ENCODE measurements at places on chromosomes 3 and 15.

GRCh38 chr3:195012571-195012970 lies 258.4 kb downstream of the XXYLT1 start:
- peak; percentile 16 for DNase-seq

DNA sequence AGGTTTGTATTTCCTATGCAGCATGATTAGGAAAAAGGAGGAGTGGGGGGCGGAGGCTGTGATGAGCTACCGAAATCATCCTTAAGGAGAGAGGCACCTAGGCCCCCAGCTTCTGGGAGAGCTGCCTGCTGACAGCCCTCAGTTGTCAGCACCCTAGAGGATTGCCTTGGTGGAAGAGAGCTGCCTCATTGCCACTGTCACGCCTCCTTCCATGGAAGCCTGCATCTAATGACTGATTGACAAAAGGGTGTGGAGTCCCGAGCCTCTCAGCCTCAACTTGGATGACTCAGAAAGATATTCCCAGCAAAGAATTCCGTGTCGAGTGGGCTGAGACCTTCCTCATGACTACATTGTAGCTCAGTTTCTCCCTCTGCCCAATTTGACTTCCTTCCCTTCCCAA lies 320.4 kb upstream of the PROK2 start:
- no peak for DNase-seq

DNA sequence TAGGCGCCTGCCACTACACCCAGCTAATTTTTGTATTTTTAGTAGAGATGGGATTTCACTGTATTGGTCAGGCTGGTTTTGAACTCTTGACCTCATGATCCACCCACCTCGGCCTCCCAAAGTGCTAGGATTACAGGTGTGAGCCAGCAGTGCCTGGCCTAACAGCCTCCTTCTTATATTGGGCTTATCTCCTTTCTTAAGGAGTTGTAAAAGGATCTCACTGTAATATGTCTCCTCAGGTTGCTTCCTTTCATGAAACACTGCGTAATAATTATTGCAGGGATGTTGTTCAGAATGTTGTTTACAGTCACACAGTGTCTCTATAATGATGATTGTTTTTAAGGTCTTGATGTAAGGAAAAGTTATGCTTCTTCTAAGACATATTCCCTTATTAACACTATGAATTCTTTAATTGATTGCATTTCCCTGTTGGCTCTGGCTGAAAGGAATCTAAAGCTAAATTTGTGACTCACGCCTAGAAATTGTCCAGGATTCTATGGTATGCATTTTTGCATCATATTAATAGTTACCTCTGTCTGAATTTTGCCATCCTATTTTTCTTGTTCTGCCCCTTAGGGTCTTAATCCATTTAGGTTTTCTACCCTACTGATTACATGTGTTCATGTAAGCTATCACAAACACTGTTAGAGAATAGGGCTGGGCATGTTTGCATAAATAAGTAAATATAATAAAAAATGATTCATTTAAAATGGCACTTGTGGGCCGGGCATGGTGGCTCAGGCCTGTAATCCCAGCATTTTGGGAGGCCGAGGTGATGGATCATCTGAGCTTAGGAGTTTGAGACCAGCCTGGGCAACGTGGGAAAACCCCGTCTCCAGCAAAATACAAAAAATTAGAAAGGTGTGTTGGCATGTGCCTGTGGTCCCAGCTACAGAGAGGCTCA lies 24.5 kb upstream of the RNF111 start:
- DNase-seq: no peak

DNA sequence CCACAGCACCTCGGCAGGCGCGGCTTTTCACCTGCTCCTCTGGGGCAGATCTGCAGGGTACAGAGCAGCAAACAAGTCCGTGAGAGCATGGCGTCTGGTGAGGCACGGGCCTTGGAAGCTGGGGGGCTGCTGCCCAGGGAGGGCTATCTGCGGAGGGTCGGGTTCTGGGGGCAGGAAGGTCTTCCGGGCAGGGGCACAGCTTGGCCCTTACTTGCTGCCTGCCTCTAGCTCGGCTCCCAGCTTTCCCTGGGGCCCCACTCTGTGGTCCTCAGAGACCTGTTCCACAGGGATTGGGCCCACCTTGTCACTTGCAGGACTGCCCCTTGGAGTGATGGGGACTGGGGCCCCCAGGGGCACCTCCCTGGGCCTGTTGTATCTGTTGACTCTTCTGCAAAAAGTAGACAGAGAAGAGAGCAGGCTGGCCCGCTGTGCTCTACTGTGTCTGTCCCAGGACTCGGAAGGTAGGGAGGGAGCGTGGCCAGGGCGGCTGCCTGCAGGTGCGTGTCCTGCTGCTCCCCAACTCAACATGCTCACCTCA lies 84.1 kb downstream of the TBC1D2B start:
- no peak for DNase-seq

DNA sequence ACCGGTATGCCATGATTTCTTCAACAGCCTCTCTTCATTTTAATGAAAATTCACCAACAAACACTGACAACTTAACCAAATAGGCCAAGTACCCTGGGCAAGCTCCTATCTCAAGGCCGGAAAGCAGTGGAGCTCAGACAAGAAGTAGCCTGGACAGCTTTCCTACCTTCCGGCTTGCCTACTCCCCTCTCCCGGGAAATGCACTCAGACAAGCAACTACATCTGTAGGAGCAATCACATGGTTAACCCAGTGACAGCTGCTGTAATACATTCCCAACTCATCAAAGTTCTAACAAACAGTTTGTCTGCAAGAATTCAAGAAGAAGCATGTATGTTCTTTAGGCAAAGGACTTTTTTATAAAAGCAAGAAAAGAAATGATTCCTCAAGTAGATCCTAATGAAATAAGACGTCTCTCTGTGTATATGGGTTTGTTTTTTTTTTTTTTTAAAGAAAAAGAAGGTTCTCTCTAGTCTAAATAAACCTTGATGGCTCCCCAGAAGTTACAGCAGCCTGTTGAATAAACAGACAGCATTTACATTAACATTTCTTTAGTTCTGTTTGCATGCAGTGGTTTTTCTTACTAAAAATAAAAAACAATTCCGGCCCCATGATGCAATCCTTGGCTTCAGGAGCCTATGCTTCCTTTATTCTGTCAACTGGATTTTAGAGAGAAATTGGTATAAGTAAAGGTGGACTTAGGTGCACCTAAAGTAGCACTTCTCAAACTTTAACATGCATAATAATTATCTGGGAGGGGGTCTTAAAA lies 278.7 kb downstream of the NEK10 start:
- no peak for DNase-seq

DNA sequence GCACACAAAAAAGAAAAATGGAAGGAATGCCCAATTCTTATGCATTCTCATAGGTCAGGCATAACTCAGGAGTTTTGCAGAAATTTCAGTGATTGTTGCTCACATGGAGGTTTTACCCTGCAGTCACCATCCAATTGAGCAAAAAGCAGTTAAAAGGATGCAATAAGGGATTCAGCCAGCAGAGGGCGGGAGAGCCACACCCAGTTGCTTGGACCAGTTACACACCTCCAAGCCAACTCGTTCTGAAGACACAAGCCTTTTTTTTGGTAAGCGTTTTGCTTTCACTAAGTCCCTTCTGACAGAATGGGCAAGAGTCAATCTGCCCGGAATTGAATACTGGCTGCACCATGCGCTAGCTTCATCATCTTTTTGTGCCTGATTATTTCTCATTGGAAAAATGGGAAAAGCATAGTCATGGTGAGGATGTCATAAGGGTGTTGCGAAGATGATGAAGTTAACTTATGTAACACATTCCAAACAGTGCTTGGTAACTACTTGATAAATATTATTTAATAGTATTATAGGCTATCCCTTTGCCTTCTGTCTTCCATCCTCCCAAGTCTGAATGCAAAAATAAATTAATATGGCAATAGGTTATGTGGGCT lies 154.4 kb upstream of the SGO1 start:
- peak; percentile 80 for DNase-seq

GRCh38 chr15:67769497-67770357 lies 55.6 kb upstream of the SKOR1 start:
- DNase-seq: no peak

DNA sequence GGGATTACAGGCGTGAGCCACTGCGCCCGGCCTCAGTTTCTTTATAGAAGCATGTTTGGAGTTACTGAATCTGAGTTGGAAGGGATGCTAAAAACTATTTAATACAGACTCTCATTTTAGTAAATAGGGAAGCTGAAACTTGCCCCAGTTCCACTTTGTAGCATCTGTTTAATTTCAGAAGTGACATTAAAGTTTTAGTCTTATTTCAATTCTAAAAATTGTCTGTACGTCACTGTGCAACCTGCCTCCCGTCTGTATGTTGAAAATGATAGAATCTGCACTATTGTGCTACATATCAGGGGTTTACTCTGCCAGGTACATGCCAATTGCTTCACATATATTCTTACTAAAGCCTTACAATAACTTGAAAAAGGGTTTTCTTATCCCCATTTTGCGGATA lies 15.3 kb downstream of the CNOT10 start:
- no peak for DNase-seq

- DNase-seq: no peak
Measured at GRCh38 chr3:45518376-45519135, 76.0 kb upstream of the LIMD1 start.

DNA sequence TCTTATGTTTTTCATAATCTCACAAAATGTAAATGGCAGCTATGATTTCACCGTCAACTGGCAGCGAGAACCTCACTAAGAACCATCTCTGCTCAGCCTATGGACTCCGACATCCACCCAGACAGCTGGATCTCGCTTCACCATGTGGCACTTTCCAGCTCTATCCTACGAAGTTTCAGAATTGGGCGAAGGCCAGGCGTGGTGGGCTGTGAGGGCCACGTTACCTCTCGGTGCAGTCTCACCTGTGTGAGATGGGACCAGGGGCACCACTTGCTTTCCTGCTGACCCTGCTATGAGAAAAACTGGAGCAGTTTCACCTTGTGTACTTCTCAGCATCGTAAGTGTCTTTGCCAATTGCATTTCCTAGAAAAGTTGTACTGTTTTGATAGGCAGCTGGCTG lies 32.3 kb downstream of the CHDH start:
- no peak for DNase-seq

DNA sequence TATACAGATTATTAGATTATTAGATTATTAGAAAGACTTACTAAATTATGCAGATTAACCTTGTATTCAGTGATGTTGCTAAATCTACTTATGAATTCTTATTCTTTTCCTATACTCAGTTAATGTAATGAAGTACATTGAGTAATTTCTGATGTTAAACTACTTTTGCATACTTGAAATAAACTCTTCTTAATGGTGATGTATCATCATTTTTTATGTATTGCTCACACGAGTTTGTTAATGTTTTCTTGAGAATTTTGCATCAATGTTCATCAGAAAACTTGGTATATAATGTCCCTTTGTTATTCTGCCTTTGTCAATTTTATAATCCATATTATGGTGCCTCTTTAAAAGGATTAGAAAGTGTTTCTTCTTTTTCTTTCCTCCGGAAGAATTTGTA lies 163.2 kb upstream of the COL8A1 start:
- DNase-seq: no peak

DNA sequence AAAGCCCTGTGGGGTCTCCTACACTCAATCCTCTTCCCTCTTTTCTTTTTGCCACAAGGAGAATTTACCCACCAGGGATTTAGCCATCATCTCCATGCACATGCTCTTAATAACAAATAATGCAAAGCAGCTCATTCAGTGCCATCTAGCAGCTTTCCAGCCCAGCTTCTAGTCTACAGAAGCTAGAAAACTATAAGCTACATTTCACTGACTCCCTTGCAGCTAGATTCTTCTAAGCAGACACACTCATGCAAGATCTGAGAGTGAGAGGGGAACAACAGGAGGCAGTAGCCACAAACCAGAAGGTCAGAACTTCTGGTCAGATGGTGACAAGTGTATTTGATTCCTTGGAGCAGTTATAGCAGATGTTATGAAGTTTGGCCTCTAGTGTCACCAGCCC lies 25.5 kb downstream of the OSBPL10 start:
- no peak for DNase-seq

All from ecto neural progenitor cell (in vitro differentiated cells).